ENCODE measurements at places on chromosomes 6 and 20.

- no peak for DNase-seq
Measured at GRCh38 chr20:31485450-31486339, 10.6 kb downstream of the REM1 start.

GRCh38 chr20:20946122-20946759 lies 159.9 kb downstream of the LINC00237 start:
- DNase-seq: no peak

DNA sequence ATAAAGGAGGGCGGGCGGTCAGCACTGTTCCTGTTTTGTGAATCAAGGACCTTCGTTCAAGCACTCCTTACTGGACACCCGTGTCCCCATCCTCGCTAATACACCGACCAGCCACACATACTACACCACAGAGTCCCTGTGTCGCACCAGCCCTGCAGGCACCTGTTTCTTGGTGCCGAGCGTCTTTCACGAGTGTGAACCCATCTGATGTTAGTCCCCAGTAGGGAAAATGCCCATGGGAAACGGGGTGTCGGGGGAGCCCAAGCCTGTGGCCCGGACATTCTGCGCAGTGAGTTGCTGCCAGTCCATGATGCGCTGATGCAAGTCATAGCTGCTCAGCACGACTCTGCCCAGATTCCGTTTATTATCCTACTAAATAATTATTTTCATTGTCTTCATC lies 74.7 kb downstream of the TTLL2 start:
- DNase-seq: no peak

DNA sequence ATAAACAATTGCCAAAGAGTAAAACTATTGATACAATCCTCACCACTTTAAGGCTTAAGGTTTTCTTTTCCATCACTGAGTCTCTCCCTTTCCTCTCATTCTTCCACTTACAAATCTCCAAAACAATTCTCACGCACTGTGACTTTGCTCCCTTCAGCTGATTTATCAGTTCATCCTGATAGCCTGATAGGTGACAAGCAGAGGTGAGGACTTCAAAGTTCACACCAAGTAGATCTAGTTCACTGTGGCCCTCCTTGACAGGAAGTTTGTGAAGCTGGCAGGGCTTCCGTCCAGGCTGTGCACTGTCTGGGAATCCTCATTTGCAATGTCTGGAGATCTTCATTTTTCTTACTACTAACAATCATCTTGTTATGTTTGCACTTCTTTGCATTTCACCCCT lies 35.2 kb upstream of the POU5F1 start:
- DNase-seq: no peak

- DNase-seq: no peak
Measured at GRCh38 chr6:109019911-109020310, 74.7 kb downstream of the SESN1 start.

GRCh38 chr6:43823879-43824702 lies 54.1 kb downstream of the VEGFA start:
- DNase-seq: no peak

Measured in HS-5 (cell line).